Smooth muscle cell of the pulmonary artery (primary cell): ENCODE measurements at places on chromosomes 4 and X. TPM values are rescaled to one million over a fixed set of nuclear protein-coding genes. Genes with fewer than 3 reads are reported as not detected.

L1CAM gene
- total RNA-seq, result 4.6 and 6.7 TPM in 2 replicates

ERVMER34-1 gene
- not detected in 2 replicates for total RNA-seq

CPZ gene
- 1.8 and 24.4 TPM in 2 replicates for total RNA-seq

TMEM154 gene
- total RNA-seq, result 0.33 and 1.7 TPM in 2 replicates

DGKQ gene
- 15.3 and 31.5 TPM in 2 replicates for total RNA-seq

NUP54 gene
- total RNA-seq, result 40.3 and 47.8 TPM in 2 replicates

ZFYVE28 gene
- total RNA-seq, result 12.4 and 22.5 TPM in 2 replicates

PLAC1 gene
- not detected in 2 replicates for total RNA-seq

CXorf65 gene
- not detected in 2 replicates for total RNA-seq

UCP1 gene
- total RNA-seq, result not detected in 2 replicates
